ENCODE measurements at places on chromosomes 13 and 19.
A peak's percentile ranks its signal among the peaks of the same experiment; 100 is the strongest.

DNA sequence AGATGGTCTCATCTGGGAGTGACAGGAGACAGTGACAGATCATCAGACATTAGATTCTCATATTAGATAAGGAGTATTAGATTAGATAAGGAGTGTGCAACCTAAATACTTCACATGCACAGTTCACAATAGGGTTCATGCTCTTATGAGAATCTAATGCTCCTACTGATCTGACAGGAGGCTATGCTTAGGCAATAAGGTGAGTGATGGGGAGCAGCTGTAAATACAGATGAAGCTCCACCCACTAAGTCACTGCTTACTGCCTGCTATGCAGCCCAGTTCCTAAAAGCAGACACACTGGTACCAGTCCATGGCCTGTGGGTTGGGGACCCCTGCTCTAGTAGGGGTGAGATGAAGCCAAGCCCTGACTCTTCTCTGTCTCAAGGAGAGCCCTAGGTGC is 10.0 kb upstream of the IGFL3 start:
- no peak for DNase-seq

DNA sequence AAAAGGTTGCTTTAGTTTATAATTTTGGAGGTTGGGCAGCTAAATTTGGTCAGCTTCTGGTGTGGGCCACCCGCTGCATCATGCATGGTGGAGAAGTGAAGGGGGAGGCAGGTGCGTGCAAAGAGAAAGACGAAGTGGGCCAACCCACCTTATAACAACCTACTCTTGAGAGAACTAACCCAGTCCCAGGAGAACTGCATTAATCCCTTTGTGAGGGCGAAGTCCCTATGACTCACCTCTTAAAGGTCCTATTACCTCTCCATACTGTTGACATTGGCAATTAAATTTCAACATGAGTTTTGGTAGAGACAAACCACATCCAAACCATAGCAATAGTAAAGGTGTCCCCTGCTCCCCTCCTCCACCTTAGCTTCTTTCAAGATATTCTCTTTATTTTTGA is 7.7 kb upstream of the FGF9 start:
- DNase-seq, result no peak

GRCh38 chr19:17052439-17052838 is 22.8 kb downstream of the HAUS8 start:
- no peak for DNase-seq

- peak; percentile 83 for DNase-seq
These were observed 100.8 kb downstream of the COL4A1 start for GRCh38 chr13:110206185-110206584.

DNA sequence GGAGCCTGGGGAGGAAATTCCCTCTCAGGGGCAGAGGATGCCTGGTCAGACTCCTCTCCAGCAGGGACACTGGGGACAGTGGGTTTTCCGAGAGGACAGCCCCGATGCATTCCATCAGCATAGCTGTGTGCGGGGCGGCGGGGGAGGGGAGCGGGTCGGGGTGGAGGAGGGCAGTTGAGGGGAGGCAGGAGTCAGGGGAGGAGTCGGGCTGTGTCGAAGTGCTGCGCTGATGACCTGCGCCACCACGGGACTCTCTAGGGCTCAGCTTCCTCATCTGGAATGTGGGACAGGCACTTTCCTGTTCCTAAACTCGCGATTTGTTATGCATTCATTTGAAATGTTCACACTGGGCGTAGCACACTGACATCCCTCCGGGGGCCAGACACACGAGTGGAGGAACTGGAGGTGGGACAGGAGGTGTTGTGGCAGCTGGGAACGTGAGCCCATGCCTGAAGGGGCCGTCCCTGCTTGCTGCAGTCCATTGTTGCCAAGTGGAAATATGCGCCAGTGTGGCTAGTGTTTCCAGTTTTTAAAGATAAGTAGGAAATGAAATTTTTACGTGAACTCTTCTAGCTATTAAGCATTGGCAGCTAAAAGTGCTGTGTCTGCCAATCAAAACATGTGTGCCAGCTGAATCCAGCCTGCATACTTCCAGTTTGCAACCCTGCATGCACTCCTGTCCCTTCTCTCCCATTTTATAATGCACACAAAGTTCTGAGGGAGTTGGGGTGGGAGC is 43.3 kb downstream of the FLT1 start:
- DNase-seq, result no peak

DNA sequence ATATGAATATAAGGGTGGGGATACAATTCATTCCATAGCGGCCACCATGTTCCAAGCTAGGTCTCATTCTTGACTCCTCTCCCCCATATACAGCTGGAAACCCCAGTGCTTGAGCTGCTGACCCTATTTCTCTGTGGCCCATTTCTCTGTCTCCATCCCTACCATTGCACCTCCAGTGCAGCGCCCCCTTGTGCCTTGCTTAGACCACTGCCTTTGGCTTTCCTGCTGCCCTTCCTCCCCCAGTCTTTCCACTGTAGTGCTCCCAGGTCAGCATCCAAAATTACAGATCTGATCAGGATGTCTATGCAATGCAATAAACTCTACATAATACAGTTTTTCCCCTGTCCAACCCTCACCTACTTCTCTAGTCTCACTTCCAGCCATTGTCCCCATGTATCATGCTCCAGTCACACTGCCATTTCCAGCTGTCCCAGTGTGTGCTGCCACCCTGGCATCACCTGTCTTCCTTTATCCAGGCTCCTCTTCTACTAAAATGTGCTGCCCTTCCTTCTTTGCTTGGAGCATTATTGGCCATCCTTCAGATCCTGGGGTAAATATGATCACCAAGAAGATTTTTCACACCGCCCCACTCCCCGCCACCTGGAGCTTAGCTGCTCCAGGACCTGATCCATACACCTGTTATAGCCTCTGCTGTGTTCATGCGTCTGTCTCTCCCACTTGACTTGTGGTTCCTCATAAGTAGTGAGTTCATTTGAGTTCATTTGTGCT is 199.4 kb upstream of the IPO5 start:
- peak; percentile 4 for DNase-seq

DNA sequence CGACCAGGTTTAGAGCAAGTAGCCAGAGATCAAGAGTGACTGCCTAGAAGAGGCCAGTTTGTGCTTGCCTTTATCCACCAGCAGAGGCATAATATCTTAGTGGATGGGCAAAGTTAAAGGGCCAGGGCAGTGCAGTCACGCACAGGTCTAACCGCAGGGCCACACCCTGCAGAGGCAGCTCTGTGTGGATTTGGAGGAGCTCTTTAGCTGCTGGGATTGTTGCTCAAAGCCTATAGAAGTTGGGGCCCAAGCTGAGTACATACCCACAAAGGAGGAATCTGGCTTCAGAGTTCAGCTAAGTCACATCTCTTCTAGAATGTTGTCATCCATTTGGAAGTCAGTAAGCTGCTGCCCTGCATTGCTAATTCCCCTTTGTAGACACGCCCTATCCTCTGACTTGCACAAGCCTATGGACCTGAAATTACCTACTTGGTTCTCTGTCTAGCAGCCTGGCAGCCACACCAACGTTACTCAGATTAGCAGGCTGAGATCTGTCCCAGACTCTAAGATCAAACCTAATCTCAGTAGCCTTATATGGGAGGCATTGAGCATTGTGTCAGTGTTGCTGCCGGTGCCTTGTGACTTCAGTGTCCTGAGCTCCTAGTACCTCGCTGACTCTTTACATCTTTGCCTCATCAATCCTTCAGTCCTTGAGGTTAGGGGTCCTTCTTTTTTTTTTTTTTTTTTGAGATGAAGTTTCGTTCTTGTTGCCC is 102.9 kb upstream of the STARD13 start:
- DNase-seq, result no peak

DNA sequence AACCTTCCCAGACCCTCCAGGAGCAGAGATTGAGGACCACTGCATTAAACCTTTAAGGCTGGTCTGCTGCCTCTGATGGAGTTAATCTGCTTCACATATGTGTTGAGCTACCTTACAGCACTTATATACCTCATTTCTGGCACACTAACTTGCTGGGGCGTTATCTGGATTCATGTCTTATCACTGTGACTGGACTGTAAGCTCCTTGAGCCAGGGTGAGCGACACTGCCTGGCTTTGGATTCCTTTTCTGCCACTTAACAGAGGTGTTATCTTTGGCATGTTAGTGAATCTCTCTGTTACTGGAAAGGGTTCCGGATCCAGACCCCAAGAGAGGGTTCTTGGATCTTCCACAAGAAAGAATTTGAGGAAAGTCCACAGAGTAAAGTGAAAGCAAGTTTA is 69.8 kb upstream of the RGCC start:
- no peak for DNase-seq

DNA sequence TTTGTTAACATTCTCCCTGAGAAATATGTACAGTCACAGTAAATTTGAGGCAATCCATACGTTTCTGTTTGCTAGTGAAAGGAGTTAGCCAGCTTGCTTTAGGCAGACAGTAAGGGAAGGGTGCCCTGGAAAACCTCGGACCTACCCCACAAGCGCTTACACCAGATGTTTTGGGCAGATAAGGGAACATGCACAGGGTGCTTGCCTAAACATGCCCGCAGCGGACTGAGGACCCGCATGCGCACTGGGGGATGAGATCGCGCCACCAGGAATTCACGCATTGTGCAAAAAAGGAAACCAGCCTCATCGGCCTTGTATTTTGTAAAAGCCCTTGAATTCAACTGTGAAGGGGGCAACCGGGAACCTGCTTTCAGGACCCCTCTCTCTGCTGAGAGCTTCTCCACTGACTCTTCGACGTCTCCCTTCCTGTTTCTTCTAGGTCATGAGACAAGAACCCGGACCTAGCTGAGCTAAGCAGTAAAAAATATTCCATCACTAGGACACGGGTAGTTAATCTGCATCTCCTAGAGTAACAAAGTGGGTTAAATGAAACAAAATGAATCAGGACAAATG is 1399.2 kb upstream of the ATXN8OS start:
- no peak for DNase-seq

DNA sequence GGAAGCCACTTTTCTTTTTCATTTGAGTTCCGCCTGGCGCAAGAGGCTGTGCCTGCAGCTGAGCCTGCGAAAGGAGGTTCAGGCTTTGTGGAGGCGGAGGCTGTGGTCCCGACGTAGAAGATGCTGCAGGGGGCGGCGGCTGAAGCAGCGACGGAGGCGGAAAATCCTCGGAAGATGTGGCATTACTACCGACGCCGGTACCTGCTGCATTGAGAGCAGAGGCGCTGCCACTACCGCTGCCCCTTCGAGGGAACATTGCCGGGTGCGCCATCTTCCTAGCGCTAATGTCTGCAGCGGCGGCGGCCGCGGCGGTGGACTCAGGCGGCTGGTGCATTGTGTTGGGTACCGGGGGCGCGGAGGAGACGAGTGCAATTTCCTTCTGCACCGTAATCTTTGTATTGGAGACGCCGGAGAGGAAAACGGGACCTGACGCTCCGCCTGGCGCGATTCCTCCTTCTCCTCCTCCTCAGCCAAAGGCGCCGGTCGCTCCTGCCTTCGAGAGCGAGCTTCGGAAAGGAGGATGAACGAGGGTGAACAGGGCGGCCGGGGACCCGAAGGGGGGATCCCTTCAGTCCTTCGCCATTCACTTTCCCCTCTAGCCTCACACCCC is at the start of gene TSC22D1:
Gene TSC22D1 (minus strand): TSS at position 590 of the 610 bp plus-strand sequence. CDS start 256 bp downstream, at position 334.
- peak; percentile 42 for DNase-seq

GRCh38 chr13:74015137-74015536 is 119.1 kb downstream of the KLF12 start:
- no peak for DNase-seq

All from NCI-H526 (cell line).